CD4-positive, alpha-beta T cell treated with Interleukin-6 at 100 ng/mL for 8 hours (primary cell): ENCODE measurements at places on chromosomes 2 and 18.
A peak's percentile ranks its signal among the peaks of the same experiment; 100 is the strongest.

- DNase-seq = peak; percentile 12
These were observed 45.2 kb downstream of the FAM117B start for GRCh38 chr2:202679980-202680379.

DNA sequence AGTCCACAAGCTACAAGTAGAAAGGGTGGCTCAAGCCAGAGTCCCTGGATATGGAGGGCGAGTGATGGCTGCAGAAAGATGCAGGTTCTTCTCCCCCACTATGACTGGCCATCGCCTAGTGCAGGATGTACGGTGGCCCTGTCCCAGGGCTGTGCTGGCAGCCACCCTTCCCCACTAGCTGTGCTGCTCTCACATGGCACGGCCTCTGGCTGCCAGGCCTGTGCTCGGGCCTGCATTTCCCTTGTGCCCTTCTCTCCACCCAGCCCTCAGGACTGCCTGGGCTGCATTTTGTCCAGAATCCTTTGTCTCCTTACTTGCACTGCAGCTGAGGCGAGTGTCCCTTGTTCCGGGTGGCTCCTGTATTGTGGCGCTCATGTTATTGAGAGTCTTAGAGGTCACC lies 1.6 kb upstream of the RAMP1 start:
- DNase-seq = no peak

GRCh38 chr2:227450311-227450841 lies 21.6 kb upstream of the AGFG1 start:
- DNase-seq = no peak

DNA sequence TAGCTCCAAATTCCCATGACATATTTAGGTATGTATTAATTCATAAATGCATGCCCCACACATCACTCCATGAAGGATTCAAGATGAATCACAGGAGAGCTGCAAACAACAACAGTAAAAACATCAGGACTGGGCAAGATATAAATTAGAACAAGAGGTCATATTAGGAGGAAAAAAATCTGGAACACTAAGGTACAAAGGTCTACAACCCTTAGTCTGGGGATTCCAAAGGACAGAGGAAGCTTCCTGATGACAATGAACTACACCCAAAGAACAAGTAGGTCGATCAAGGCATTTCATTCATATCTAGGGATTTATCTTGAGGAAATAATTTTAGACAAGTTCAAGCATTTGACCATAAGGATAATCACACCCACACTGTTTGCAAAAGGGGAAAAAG lies 14.5 kb downstream of the VPS4B start:
- DNase-seq = no peak

GRCh38 chr18:39345321-39345720 lies 1779.7 kb upstream of the CELF4 start:
- DNase-seq = no peak

GRCh38 chr18:48661421-48661820 lies 122.6 kb downstream of the CTIF start:
- no peak for DNase-seq

GRCh38 chr2:230666446-230666845 lies 46.2 kb upstream of the CAB39 start:
- DNase-seq = no peak

DNA sequence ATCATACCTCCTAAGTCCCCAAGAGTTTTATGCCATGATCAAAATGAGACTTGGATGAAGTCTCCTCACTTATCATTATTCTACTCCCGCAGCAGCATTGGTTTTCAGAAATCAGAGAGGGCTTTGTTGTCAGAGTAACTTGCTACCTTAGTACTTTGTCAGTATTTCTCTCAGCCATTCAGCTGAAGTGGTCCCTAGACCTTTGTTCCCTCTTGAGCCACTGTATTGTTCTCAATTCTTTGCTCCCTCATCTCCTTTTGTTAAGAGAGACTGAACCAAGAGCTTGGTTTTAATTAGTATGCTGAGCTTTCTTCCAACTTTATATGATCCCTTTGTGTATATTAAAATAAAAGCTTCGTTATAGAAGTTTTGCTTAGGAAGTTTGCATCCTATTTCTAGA lies 133.4 kb downstream of the DOCK10 start:
- no peak for DNase-seq

GRCh38 chr2:20823917-20824316 lies 1.0 kb upstream of the LDAH start:
- no peak for DNase-seq

GRCh38 chr2:29082804-29083495 lies 8.6 kb upstream of the PCARE start:
- no peak for DNase-seq

GRCh38 chr2:68722712-68723111 lies 11.9 kb upstream of the ARHGAP25 start:
- DNase-seq = no peak

- DNase-seq = no peak
These were observed 98.9 kb upstream of the ATP8B1 start for GRCh38 chr18:57901825-57902589.

DNA sequence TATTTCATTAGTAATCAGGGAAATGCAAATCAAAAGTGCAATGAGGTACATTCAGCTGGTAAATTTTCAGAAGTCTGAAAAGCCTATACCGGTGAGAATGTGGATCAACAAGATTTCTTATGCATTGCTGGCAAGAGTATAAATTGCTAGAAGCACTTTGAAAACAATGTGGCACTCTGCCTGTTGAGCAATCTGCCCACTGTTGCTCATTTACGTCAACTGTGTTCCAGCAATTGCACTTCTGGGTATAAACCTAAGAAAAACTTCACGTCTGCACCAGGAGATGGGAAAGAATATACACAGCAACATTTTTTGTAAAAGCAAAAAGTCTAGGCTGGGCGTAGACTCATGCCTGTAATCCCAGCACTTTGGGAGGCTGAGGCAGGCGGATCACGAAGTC lies 40.8 kb downstream of the MTERF4 start:
- DNase-seq = no peak

GRCh38 chr18:28040716-28041115 lies 136.2 kb downstream of the CDH2 start:
- no peak for DNase-seq

DNA sequence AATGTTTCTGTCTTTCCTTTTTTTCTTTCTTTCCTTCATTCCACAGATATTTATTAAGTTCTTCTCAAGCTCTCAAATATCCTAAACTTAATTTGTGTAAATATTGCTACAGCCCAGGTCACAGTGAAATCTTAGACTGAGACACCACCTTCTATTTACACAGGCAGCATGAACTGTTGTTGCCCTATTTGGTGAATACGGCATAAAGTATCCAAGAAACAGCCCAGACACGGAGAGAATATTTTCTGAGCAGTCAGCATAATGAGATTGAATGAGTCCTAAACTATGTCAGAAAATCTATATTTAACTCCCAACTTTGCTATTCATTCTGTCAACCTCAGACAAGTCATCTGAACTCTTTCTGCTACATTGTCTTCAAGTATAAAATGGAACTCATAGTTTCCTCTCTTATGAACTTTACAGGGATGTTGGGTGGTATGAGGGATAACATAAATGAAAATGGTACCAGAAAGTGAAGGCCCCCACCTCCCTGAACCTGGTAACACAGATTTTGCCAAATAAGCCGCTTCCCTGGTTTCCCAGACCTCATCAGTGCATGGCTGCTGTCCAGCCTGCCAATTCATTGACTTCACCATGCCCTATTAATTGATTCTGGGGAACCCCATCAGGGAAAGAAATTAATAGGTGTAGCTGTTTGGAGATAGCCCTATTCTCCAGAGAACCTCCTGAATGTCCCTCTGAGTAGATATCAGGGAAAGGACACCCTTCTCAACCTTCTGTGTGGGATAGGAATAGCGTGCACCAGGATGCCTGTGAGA lies 235.9 kb downstream of the SETBP1 start:
- DNase-seq = no peak

- no peak for DNase-seq
These were observed 16.2 kb downstream of the KLF7 start for GRCh38 chr2:207149249-207150213.

GRCh38 chr2:148521181-148521580 lies 123.4 kb upstream of the EPC2 start:
- no peak for DNase-seq

DNA sequence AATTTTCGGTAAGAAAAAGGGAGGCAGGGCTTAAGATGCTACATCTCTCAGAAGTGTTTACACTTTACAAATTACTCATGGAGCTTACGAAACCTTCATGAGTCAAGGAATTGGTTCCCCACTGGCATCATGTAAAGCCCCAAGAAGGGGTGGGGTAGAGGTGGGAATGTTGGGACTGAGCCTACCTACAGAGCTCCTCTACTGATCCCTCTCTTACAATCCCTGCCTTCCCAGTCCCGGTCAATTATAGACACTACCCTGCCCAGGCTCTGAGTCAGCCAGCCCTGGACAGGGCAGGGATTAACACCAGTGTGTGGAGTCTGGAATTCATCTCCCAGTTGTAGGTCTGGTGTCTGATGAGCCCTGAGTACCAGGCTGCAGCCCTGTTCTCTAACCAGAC lies 248.9 kb downstream of the PAX3 start:
- no peak for DNase-seq

- no peak for DNase-seq
These were observed 33.1 kb upstream of the NPC1 start for GRCh38 chr18:23619388-23619881.

DNA sequence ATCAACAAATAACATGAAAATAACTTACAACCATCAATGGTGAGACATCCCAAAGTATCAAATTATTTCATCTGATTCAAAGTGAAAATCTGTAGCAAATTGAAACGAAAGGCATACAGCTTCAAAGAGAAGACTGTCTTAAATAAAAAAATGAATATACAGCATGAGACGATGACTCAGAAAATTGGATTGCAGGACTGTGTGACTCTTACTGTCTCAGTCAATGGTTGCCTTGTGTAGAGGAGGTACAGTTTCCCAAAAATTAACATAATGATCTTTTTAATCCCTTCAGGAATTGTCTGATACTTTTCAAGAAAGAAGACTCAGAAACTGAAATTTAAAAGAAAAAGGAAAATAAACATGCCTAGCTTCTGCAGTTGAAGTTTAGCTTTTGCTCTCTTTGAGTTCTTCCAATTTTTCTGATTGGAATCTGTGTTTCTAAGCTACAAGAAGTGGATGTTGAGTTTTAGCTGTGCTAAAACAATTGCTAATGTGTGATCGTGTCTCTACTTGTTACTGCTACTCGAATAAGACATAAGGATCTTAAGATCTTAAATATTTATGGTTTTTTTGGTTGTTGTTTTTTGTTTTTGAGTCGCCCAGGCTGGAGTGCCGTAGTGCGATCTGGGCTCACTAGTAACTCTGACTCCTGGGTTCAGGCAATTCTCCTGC lies 41.1 kb upstream of the EPB41L3 start:
- DNase-seq = no peak

- DNase-seq = no peak
These were observed 17.7 kb upstream of the NTSR2 start for GRCh38 chr2:11687736-11688135.

DNA sequence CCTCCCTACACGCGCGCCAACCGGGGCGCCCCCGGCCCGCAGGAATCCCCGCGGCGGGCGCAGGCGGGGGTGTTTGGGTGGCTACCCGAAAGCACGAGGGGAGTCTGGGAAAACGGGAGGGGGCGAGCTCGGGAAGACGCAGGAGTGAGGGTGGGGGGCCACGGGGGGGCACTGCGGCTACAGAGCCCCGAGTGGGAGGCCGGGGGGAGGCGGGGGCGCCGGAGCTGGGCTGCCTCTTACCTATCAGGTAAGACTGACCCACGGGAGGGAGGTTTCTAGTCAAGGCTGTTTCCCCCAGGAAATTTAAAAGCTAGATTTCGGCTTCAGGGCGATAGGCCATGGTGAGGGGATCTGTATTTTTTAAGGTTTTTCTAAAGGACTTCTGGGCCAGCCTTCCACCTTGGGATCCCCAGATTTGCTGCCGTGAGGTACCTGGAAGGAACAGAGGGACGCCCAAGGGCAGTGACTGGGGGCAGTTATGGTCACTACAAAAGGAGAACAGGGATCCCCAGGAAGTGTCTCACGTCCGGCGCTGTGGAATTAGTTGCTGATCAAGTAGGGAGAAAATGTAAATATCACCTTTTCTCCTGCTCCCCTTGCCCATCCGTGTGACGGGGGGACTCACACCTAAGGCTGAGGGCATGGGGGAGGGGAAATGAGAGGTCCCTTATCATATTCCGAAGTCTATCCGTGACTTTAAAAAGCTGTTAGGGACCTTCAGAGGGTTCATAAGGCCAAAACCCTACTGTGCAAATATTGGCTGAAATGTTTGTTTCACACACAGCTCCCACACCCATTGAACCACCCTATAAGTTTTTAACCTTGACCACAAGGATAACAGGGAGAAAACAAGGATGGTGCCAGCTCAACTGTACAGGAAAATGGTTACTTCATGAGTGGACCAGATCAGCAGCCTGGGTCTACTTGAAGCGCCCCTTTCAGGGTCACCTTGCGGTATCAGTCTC lies 638 bp upstream of the IRS1 start:
- DNase-seq = no peak

DNA sequence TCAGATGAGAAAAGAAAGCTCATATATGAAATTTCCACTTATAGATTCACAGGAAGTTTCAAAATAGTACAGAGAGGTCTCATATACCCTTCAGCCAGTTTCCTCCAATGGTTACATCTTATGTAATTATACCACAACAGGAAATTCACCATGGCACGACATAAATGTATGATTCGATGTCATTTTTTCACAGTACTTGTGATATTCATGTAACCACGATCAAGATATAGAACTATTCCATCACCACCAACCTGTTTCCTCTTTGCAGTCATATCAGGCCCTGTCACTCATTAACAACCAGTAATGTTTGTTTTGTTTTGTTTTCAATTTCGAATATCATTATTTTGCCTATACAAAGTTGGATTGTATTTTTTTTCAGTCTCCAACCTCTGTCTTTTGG lies 314.3 kb upstream of the POU3F3 start:
- no peak for DNase-seq

- no peak for DNase-seq
These were observed 113.1 kb upstream of the SRD5A2 start for GRCh38 chr2:31693882-31694281.

DNA sequence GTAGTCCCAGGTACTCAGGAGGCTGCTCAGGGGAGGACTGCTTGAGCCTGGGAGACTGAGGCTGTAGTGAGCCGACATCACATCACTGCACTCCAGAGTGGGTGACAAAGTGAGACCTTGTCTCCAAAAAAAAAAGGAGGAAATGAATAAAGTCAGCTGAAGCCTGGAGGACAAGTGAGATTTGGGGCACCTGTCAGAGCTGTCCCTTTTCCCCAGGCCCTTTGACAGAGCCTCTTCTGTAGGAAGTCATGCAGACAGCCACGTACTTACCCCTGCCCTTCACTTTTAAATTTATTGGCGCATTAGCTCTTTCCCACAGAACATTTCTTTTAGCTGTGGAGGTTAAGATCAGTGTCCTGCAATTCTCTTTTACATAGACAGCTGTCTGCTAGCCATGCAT lies 151.0 kb upstream of the DNMT3A start:
- no peak for DNase-seq

DNA sequence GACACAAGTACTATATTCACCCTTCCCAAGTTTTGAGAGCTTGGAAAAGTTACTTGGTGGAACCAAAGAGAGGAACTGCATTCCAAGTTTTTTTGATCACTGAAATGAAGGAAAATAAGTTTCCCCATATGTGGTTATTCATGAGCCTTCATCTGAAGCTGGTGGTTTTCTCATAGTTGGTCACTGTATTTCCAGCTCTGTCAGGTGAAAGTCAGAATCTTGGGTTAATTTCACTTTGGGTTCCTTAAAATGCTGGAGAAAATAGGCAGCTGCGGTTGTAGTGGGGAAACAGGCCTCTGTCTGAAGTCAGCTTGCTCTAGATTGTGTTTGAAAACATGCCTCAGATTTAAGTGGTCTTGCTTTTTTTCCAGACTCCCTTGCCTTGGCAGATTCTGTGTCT lies 200.5 kb downstream of the HRH4 start:
- no peak for DNase-seq

- no peak for DNase-seq
These were observed 7.8 kb upstream of the CAVIN2 start for GRCh38 chr2:191854382-191855372.
